AG04450 (cell line): ENCODE measurements at places on chromosomes 1 and 21.

DNA sequence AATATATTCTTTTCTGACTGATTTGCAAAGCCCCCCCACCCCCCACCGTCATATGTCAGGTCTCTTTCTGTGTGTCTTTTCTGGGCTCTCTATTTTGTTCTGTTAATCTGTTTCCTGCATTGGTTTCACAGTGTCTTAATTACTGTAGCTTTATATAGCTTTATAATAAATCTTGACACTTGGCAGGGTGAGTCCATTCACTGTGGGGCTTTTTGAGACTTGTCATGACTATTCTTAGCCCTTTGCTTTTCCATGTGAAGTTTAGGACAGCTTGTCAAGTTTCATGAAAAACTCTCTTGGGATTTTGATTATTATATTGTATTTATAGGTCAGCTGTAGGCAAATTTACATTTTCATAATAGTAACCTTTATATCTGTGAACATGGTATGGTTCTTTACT, 50.4 kb downstream of the MIGA1 start:
- no peak for DNase-seq

DNA sequence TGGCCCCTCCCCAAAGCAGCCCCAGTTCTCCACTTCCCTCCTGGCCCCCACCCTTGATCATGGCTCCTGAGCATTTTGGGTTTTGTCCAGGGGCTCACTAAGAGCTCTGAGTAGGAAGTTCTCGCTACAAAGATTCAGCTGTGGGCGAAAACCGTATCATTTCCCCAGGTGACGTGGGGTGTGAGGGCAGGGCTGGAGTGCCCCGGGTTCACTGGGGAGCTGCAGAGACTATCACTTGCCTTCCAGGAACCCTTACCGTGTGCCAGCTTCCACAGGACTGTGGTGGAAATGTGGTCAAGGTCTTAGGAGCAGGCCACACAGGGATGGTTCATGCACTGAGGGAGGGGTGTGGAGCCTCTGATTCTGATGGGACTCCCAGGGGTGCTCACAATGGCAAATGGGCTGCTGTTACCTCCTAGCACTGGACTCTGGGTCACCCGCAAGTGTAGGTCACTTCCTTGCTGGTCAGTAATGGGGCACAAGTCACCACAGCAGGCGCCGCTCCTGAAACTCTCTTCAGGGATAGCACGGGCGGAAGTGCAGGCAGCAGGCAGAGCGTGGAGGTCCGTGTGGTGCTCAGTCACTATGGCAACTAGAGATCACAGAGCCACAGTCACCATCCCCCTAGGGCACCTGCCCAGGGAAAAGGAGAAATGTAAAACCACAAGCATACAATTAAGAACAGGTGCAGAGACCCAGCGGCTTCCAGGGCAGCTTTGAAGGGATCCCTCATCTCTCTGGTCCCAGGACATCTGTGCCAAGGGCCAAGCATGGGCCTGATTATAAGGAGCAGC, 35.4 kb downstream of the RSPH1 start:
- no peak for DNase-seq

GRCh38 chr1:232547938-232548484, 81.9 kb downstream of the SIPA1L2 start:
- no peak for DNase-seq

GRCh38 chr1:45373573-45373972, 33.3 kb upstream of the MUTYH start:
- no peak for DNase-seq

GRCh38 chr1:233446935-233447334, 119.4 kb downstream of the MAP3K21 start:
- no peak for DNase-seq

DNA sequence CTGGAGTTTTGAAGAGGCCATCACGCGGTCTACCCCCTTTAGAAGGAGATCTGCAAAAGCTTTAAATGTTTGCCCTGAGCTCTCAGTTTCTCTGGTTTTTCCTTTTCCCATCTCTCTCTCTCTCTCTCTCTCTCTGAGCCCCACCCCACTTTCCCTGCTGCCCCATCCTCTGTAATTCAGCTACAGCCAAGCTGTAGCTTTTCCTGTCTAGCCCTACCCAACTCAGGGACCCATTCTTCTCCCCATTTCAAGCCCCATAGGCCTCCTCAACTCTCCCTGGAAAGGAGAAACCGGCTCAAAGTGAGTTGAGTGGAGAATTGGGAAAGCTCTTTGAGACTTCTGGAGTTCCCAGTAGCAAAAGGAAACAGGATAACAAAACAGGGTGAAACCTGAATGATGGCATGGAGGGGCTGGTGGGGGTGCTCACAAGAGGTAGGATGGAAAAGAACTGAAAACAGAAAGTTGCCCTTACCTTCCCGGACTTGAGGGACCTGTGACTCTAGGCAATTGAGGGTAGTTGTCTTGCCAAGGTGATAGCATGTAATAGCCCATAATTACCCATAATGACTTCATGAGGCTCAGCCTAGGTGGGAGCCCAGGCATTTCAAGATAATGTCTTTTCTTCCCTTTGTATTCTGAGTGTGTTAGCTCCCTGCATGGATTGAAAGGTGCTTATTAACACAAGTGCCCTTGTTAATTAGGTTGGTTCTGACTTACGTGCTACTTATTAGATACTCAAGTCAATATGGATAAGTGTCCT, 84.9 kb downstream of the SLC16A1 start:
- DNase-seq: no peak

DNA sequence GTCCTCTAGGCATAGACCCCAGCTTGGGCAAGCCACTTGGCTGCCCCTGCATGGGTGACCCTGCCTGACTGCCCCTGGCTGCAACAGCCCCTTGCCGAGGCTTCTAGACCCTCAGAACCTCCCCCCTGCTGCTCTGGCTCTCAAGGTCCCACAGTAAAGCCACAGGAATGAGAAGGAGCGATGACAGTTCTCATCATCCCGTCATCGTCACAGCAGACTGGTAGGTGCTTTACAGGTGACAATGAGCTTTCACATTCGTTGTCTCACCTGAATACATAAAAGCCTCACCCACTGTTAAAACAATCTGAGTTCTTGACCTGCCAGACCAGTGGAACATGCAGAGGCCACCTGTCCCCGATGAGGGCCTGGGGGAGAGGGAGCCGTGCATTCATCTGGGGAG, 36.0 kb upstream of the GPR157 start:
- no peak for DNase-seq

- peak; percentile 72 for DNase-seq
Measured at GRCh38 chr1:93988634-93989350, 79.6 kb upstream of the GCLM start.

DNA sequence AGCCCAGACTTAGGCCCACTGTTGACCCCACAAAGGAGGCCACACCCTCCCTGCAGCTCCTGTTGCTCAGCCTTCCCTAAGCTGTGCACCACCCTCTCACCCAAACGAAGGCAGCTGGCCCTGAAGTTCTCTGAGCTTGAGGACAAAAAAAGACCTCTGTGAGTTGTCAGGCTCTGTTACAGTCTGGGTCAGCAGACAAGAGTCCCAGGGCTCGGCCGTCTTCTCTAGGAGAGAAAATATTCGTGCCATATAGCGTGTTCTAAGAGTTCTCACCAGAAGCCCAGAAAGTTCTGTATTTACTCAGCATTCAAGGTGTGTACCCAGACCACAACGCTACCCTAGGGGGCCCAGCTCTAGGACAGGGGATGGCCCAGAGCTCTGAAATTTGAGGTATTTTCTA, 25.5 kb upstream of the LYST start:
- DNase-seq: no peak

DNA sequence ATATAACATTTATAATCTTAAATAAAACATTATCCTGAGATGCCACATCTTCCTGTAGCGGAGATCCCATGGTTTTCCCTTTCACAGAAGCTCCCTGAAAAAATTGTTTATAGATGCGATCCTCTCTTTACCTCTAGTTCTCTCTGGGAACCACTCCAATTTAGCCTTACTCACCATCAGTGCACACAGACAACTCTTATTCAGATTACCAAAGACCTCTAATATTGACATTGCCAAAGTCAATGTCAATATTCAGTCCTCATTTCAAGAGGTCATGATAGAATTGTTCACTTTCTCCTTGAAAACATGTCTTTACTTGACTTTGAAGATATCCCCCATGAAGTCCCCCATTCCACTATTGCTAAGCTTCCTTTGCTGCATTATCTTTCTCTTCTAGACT, 248.8 kb downstream of the CTH start:
- DNase-seq: no peak

DNA sequence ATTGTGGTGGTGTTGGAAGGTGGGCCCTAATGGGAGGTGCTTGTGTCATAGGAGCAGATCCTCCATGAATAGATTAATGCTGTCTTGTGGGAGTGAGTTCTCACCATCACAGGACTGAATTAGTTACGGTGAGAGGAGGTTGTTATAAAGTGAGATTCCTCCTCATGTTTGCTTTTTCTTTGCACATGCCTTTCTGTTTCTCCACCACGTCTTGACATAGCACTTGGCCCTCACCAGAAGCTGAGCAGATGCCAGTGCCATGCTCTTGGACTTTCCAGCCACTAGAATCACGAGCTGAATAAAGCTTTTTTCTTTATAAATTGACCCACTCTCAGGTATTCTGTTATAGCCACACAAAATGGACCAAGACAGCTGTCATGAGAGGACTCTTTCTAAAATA, 194.8 kb downstream of the PTPRU start:
- no peak for DNase-seq

GRCh38 chr1:187384504-187384903, 555.8 kb downstream of the PLA2G4A start:
- no peak for DNase-seq

GRCh38 chr1:85366391-85367170, 90.1 kb upstream of the BCL10 start:
- peak; percentile 69 for DNase-seq

GRCh38 chr1:192626366-192627179, 9.4 kb upstream of the RGS13 start:
- no peak for DNase-seq

DNA sequence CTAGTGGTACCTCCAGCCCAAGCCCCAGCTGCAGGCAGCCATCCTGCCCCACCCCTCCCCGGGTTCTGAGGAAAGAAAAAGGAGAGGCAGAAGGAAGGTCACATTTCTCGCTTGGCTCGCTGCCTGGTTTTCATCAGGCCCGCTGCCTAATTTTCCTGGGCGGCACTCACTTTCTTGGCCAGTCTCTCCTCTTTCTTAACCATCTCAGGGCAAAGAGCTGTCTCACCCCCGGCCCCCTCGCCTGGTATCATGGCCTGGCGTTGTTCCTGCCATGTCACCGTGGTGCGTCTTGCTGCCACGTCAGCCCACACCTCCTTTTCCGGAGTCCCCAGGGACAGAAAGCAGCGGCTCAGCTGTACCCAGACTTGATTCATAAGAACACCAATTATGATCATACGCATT, 26.6 kb upstream of the CASZ1 start:
- DNase-seq: no peak

DNA sequence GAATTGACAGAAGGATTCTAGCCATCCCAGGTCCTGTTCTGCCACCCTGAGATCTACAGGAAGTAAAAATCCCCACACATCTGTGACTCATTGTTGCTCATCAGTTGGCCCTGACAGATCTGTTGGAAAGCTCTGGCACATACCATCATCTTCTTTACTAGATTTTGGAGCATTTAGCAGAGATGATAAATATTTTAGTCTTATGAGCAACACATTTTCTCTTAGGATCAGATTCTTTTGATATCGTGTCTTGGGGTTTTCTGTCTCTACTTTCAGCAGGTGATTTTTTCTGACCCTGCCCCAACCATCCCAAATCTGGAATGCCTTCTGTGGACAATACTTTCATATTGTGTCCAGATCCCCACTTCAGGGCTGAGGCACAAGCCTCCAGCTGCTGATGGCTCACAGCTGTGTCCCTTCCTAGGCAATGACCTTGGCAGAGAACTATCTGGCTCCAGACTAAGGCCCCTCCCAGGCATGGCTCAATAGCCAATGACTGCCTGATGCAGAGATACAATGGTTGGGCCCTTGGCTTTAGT, 102.8 kb downstream of the GDAP2 start:
- DNase-seq: peak; percentile 69

- DNase-seq: no peak
Measured at GRCh38 chr1:70667494-70668170, 256.6 kb downstream of the CTH start.

- DNase-seq: no peak
Measured at GRCh38 chr1:10941891-10942541, 70.4 kb upstream of the TARDBP start.

DNA sequence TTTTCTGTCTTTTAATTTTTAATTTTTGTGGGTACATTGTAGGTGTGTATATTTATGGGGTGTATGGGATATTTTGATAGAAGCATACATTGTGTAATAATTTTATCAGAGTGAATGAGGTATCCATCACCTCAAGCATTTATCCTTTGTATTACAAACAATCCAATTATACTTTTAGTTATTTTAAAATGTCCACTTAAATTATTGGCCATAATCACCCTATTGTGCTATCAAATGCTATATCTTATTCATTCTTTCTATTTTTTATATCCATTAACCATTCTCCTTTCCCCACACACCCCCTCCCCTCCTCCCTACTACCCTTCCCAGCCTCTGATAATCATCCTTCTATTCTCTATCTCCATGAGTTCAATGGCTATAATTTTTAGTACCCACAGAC, 70.2 kb upstream of the TSHB start:
- no peak for DNase-seq

DNA sequence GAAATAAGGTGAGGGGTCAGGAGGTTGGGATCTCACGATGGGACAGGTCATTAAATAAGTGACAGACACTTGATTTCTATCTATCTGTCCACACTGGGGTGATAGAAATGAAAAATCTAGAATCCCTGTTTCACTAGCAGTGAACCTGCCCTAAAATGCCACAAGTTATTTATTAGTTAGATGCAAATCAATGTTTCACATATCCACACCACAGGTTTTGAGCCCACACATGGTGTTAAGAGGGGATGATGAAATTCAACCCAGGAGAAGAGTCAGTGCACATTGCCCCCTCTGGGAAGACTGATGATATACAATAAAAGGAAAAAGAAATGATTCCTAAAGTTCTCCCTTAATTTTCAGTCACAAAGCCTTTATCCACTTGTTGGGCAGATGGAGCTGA, 10.1 kb upstream of the NTPCR start:
- DNase-seq: no peak

DNA sequence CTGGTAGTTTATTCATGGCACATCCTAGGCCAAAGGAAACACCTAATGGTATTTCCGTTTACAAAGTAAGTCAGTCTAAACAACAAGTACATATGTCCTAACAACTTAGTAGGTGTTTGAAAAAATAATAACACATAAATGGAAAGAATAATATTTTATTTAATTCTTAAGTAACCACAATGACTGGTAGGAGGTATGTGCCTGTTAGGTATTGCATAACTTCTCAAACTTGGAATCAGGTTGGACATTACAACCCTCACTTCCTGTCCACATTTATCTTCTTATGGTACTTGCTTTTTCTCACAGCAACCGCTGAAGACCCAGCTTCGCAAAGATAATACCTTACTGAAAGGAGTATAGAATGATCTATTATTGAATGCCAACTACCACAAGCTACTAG, 64.2 kb downstream of the VPS13D start:
- no peak for DNase-seq
